T-cell (primary cell): ENCODE measurements at places on chromosomes 3 and 15.
A peak's percentile ranks its signal among the peaks of the same experiment; 100 is the strongest.

DNA sequence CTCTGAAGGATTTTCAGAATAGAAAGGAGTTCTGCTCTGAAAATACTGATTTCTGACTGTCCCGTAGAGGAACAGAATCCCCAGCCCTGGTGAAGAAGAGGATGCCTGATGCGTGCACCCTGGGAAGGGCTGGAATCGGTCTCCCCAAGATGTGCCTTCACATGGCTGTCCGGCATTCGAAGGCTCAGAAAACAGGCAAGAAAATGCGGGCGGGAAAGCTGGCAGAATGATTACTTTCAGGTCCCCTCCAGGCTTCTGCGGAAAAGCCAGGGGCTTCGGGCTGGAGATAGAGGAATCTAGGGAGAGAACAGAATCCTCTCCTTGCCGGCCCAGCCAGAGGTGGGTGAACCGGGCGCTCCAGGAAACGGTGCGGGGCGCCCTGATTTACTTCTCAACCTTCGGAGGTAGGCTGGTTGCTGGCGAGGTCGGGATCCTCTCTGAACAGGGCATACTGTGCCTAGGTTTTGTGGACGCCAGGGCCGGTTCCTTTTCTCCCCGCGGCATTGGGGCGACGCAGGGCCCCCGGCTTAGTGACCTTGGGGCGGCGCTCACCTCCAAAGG, 2.5 kb downstream of the FOXL2NB start:
- DNase-seq: no peak

GRCh38 chr3:166123576-166123975, 286.4 kb upstream of the BCHE start:
- no peak for DNase-seq

GRCh38 chr3:64150623-64151207, 74.6 kb downstream of the PRICKLE2 start:
- no peak for DNase-seq

DNA sequence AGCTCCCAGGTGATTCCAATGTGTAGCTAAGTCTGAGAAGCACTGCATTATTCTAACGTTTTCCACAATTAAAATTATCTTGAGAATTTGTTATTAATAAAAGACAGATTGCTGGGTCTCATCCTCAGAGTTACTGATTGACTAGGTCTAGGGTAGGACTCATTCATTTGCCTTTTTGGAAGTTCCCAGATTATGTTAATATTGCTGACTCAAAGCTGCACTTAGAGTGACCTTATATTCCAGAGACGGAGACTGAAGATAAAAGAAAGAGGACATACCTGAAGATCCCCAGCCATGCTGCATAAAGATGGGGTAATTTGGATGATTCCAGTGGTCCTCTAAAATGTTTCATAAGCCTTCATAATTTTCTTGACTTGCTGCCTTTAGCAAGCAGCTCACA, 81.8 kb downstream of the PLSCR2 start:
- no peak for DNase-seq

DNA sequence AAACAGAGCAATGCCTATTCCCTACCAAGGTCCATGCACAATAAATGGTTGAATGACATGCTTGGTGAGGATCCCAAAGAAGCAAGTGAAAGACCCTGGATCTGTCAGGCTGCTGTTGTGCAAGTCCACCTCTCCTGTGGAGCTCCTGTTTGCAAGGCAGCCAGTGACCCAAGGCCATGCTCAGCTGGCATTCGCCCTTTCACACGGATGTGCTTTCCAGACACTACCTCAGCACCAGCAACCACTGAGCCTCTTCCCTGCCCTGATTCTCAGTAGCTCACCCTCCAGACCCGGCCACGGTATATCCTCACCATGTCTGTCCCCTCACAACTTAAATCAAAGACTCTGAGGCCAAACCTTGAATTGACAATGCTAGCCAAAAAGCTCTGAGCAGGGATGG, 23.3 kb downstream of the WWTR1 start:
- DNase-seq: no peak

- no peak for DNase-seq
Observed at GRCh38 chr3:117261983-117262421, 552.4 kb downstream of the TUSC7 start.

DNA sequence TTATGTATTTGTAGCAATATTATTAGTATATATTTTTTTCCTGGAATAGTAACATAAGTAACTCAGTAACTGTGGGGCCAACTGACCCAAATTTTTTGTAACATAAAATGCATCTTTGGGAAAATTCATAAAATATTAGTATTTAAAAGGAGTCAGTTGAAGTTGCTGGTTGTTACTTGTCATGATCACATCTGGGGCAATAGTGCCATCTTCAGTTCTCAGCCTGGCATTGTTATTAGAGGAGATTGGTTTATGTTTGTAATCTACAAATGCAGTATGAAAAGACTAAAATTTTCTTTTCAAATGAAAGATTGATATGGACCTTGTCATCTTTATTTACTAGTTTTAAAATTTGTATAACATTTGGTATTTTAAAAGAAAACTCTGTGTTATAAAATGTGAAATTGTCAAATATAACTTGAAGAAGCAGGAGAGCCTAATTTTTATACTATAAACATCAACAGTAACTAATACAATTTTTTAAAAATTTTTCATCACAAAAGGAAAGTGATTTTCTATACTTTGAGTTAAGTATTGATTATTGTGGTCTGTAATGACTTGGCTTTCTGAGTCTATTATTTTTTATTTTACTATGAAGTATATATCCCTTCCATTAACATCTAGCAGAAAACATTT, 38.8 kb upstream of the MLF1 start:
- no peak for DNase-seq

DNA sequence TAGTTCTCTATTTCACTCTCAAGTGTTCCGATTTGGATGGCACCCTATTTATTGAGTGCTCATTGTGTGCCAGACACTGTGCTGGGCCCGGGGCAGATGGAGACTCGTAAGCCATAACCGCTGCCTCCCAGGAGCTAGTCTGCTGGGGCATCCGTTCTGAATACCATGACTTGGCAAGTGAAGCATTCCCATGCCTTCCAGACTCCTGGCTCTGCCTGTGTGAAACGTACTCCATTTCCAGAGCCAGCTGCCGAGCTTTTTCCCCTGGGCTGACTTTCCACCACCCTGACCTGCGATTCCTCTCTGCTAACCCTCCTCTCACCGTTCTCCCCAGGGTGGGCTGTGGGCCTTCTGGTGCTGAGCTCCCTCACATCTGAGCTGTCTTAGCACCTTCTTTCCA, 303.1 kb upstream of the CTDSPL start:
- no peak for DNase-seq

DNA sequence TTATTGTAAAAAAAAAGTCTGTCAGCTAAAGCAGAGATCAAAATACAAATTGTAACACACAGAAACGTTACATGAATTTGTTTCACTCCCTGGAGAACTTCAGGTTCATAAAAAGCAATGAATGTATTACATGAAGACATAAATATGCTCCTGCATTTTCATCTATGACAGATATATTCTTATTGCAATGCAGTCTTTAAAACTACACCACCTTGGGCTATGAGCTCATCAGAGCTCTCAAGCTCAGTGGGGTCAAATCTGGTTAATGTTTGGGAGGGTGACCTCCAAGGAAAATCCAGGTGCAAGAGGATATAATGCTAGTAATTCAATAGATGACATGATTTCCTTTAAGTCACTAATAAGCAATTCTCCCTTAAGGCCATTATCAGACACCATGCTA, 606.8 kb downstream of the EPHA3 start:
- DNase-seq: no peak

- no peak for DNase-seq
Observed at GRCh38 chr15:81939604-81940440, 106.0 kb downstream of the MEX3B start.

GRCh38 chr15:78804391-78804792, 6.9 kb downstream of the ADAMTS7 start:
- DNase-seq: no peak

DNA sequence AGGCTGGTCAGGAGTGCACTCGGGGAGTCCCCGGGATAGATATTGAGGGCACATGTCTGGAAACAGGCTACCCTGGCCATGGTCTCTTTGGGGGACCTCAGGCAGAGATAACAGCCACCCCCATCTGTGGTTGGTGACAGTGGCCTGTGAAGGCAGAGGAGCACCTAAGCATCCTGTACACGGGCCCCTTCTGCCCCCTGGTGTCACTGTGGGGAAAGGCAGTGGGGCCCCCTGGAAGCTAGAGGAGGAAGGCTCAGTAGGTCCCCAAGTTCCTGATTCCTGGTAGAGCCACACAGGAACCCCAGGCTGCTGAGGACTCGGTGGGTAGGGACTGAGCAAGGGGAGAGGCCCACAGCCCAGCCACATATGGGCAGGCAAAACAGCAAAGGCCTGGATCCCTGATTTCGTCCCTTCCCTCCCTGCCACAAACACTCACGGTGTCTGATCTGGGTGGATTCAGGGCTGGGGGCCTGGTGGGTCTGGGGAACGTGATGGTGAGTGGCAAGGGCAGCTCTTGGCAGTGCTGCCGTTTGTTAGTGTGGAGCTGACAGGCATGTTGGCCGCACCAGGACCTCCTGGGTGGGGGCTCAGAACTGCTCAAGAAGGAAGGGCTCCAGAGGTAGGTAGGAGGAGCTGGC, 14.1 kb upstream of the CXCR6 start:
- peak; percentile 64 for DNase-seq

DNA sequence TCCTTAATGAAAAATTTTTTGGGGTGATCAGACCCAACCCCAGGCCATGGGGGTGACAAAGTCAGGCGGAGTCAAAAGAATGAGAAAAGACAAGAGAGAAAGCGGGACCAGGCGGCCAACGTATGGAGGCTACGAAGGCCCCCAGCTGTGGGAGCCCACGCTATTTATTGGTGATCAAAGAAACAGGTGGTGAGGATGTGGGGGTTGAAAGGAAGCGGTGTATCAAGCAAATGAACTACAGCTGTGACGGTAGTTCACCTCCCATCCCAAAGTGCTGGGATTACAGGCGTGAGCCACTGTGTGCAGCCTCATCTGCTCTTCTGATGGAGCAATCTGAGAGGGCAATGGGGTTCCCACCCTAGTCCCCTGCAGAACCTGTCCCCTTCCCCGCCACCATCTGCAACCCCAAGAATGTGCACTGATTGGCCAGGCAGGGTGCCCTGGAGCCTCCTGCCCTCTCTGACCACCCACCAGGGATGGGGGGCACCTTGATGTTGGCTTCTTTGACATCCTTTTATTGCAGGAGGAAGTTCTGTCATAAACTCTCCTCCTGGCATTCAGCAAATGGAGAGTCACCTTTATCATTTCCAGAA, 1.1 kb upstream of the CHRNA3 start:
- DNase-seq: no peak

DNA sequence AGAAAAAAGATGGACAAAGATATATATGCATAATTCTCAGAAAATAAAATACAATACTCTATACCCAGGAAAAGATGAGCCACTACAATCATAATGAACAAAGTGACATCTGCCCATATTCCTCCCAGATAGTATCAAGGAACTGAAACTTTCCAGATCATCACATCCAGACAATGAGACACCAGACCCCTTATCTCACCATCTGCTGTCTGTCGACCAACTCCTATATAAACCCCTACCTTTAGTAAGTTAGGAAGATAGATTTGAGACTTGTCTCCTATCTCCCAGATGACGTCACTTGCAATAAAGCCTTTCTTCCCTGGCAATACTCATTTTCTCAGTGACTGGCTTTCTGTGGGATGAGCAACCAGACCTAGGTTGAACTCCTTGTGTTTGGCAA, 1071.6 kb downstream of the PLOD2 start:
- DNase-seq: no peak

DNA sequence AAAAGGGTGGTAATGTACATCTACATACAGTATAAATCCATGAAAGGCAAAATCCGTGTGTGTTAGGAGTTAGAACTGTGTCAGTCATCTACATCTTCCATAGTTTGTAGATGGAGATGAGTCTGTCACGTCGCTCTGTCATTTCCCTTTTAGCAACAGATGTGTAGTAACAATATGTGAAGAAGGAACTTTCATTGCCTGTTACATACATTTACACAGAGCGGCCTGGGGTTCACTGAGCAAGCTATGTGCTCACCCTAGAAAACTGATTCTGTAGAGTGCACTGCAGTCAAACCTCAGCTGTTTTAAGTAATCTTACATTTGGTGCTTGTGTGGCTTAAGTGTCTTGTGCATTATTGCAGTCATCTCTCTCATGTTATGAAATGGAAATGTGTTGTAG, 41.6 kb upstream of the AP3B2 start:
- no peak for DNase-seq

DNA sequence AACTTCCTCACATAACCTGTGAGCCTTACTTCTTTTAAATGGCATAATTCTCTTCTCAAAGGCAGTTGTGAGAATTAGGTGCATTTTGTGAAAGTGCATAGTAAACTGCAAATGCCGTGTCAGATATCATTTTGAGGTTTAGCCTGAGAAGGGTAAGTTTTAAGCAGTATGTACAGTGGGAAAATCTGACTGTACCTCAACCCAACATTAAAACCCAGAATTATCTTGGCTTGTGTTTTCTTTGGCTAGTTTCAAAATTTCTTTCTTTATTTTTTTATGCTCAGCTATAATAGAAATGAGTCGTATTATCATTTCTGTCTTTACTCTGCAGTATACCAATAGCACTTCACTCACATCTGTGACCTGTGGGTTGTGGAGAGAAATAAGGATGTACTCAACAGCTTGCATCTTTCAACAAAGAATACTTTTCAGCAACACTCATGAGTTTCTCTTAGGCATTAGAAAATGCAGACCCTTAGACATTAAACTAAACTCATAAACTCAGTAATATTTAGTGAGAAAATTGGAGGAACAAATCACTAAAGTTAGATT, 65.7 kb downstream of the RASA2 start:
- DNase-seq: no peak

DNA sequence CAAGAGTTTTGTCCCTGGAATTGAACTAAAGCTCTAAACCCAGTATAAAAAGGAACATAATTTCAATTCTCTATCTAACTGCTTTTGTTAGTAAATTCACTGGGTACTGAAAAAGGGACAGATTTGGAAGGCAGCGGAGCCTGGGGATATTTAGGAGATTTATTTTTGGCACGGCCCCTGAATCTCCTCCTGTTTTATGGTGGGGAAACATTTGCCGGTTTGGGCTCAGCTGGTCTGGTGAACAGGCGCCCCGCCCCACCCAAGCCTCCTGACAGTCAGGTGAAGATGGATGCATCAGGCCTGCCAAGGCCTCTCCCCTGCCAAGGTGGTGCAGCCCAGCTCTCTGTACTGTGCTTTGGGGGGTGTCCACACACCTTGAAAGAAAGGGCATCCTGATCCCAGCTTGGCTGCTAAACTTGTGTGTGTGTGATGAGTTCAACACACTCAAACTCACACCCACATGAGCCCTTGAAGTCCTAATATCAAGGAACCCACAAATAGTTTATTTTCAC, 46.3 kb downstream of the EBLN2 start:
- DNase-seq: no peak

DNA sequence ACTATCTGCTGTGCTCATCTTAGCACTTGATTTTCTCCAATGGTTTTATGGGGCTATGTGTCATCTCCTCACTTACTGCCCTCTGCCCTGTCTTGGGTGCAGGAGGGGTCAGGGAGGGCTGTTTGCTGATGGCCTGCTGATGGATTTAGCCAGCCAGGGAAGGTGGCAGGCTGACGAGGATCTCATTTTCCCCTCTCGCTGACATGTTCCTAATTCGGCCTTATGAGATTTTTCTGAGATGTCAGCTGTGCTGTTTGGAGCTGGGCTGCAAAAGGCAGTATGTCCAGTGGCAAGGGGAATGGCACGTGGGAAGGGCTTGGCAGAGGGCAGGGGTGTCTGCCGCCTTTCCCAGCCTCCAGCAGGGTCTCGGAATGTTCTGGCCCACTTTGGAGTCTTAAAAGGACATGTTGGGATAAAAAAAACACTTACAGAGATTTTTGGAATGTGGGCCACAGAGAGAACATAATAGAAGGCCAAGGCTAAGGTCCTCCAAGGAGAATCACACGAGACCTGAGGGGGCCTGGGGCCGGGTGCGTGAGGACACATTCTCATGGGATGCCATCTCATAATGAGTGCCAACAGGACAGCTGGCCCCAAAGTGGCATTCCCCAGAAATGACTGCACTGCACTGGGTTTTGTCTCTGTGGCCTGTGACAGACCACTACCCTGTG, 303.8 kb downstream of the TLE3 start:
- DNase-seq: no peak
